ENCODE measurements at places on chromosomes 4 and X.

DNA sequence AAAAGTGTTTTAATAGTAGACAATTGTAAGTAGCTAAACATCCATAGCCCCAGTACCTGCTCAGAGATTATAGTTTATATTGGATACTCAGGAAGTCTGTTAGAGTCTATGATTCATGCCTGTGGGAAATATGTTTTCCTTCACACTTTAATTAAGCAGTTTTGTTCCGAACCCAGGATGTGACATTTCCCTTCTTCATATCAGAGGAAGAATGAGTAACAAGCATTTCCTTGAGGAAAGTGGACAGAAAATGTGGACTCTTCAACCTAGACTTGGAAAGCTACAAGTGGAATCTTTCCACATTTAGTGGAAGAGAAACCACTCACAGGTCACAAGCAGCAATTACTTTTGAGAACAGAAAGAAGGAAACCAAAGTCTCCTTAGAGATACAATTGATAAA is 419.4 kb downstream of the C4orf33 start:
- no peak for DNase-seq

GRCh38 chr4:29104694-29105093 is 1615.5 kb upstream of the PCDH7 start:
- DNase-seq: no peak

DNA sequence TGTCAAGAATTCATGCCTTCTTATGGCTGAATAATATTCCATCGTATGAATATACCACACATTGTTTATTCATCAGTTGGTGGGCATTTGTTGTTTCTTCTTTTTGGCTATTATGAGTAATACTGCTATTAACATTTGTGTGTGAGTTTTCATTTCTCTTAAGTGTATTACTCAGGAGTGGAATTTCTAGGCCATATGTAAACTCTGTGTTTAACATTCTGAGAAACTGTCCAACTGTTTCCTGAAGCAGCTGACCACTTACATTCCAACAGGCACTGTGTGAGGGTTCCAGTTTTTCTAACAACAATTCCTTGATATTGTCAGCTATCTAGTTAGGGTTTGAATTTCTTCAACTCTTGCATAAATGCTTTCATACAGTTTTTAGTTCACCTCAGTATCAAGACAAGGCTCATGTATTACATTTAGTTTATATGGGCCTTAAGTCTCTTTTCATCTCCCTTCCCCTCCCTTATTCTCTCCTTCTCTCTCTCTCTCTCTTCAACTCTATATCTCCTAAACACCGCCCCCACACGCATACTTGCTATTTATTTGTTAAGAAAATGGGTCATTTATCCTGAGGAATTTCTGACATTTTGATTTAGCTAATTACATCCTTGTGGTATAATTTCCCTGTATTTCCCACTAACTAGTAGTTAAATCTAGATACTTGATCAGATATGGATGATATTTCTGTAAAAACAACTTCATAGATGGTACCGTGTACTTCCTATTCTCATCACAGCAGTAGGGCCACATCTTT is 77.4 kb downstream of the WDR19 start:
- DNase-seq: no peak

DNA sequence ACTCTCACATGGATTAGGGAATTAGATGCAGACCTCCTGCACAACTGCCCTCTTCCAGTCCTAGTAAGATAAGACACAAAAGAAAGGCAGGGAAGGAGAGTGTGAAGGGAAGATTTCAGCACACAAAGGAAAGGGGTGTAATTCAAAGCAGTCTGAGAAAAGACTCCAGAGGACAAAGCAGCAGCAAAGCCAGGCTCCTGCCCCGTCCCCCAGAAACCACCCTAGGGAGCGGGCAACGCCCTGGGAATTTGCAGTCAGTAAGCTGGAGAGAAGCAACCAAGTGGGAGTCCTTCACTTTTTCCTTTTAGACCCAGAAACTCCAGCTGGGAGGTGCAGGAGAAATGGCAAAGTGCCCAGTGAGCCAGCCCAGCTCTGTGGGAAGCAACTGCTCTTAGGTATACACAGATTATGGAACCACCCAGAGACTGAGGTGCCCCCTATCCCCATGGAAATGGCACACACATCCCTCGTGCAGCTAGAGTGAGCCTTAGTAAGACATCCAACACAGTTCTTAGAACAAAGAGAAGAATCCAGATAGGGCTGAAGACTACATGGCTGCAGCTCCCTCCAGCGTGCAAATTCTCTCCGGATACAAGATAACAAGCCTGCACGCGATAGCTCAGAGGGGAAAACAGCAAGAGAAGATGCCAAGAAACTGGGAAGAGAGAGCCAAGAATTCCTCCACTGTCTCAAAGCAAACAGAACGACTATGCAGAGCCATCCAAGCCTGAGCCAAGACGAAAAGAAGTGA is 26.5 kb upstream of the IRAK1 start:
- no peak for DNase-seq

GRCh38 chrX:78950009-78950835 is 5.0 kb downstream of the P2RY10 start:
- no peak for DNase-seq

- no peak for DNase-seq
These were observed 225.2 kb downstream of the MID1 start for GRCh38 chrX:10395179-10395578.

DNA sequence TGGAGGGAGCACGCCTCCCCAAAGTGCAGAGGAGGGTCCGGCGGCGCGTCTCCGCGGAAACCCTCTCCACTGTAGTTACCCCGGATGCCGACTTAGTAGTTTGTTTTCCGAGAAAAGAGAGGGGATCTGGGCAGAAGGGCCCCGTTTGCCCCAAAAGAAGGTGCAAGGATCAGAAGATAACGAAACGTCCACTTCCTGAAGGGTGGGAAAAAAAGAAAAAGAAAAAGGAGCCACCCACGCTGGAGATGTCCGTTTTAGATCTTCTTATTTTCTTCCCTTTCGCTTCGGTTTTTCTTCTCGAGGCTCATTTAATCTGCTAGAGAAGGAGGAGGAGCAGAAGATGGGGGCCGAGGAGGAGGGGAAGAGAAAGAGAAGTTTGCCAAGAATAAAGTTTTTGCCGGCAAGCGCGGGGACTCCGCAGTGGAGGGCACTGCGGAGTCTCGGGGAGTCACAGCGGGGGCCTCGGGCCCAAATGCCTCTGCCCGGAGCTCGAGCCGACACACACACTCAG is 517 bp downstream of the LEF1 start:
- no peak for DNase-seq

DNA sequence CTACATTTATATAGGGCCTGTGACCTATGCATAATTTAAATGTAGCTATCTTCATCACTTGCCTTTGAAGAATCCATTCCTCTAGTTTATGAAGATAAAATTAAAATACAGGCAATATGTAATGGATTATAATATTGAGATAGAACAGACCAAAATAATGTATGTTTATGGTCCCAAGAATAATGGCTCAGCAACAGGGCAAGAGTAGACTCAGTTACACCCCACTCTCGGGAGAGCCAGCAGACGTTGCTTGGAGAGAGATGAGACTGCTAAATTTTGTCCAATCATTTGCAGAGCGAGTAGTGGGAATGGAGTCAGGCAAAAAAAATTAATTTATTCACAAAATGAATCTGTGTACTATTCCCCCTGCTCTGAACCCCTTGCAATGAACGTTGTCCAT is 223.2 kb upstream of the FAT4 start:
- no peak for DNase-seq

Measured in ascending aorta (tissue), 2 donors.